Myocyte (in vitro differentiated cells): ENCODE measurements at places on chromosomes 12 and 14.
A peak's percentile ranks its signal among the peaks of the same experiment; 100 is the strongest.

- peak; percentile 95 for DNase-seq
These were observed 146.4 kb upstream of the PRICKLE1 start for GRCh38 chr12:42735861-42736361.

DNA sequence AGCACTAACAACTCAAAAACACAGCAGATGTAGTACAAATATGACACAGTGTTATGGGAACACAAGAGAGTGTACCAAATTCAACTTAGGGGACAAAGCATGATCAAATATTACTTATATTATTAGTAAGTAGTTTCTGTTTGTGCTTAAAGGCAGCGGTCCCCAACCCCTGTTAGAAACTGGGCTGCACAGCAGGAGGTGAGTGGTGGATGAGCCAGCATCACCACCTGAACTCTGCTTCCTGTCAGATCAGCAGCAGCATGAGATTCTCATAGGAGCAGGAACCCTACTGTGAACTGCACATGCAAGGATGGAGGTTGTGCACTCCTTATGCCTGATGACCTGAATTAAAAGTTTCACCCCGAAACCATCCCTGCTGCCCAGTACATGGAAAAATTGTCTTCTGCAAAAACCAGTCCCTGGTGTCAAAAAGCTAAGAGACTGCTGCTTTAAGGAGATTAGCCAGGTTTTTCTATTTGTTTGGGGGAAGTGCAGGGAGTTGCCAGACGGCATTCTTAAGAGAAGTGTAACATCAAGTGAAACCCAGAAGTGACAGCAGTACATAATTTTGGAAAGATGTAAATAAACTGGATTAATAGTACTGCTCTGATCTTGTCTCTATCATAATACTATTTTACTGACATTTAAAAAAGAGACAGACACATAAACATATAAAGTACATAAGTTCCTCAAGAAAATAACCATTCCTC is 26.7 kb downstream of the GTF2A1 start:
- DNase-seq = no peak

DNA sequence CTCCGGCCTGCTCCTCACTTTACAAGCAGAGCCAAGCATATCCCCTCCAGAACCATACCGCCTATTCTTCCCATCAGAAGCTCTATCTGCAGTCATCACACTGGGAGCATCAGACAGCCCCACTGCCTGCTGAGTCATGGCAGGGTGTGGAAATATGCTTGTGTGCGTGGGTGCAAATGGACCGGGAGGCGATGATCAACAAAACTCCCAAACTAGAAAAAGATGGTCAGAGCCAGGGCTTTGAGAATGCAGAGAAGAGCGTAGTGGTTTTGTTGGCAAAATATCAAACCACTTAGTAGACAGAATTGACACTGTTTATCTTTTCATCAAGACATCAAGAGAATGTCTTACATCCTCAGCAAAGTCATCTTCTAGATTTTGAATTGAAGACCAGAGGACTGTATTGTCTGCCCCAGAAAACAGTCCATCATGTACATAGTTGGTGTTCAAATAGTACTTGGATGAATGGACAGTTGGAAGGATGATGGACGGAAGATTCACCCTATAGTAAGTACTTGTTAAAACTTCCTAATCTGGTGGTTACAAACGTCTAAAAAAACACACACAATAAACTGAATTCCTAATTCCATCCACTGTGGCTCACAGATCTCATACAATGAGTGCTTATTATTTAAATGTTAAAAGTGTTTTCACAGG is 54.9 kb downstream of the VWF start:
- peak; percentile 78 for DNase-seq

DNA sequence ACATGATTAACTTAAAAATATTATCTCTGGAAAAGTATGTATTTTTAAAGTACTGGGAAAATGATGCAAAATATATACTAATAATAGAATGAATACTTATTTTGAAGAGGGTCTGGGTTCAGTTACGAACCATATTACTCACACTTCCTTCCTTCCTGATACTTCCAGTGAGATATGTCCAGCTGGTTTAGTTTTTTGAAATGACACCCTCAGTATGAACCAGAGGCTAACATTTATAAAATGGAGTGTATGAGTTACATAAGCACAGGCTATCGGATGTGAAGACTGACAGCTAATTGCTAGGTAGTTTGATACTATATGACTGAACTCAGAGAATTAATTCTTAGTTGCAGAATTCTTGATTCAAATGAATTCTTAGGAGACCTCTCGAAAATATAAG is 122.9 kb downstream of the OTOGL start:
- no peak for DNase-seq

GRCh38 chr14:75769047-75769685 is 108.1 kb downstream of the TTLL5 start:
- peak; percentile 30 for DNase-seq

- DNase-seq = peak; percentile 28
These were observed 5.6 kb upstream of the FAM234B start for GRCh38 chr12:13038491-13039161.

- peak; percentile 10 for DNase-seq
These were observed 588.2 kb downstream of the NRXN3 start for GRCh38 chr14:78758333-78758732.

GRCh38 chr14:81474148-81474492 is 59.5 kb downstream of the SEL1L start:
- DNase-seq = no peak

GRCh38 chr14:20379743-20380142 is 33.6 kb downstream of the TEP1 start:
- no peak for DNase-seq

GRCh38 chr12:41936333-41936732 is 208.3 kb downstream of the GXYLT1 start:
- no peak for DNase-seq

- DNase-seq = no peak
These were observed 65.5 kb downstream of the PELI2 start for GRCh38 chr14:56183631-56184157.

GRCh38 chr12:79776111-79776510 is 85.3 kb upstream of the PAWR start:
- peak; percentile 26 for DNase-seq

GRCh38 chr12:119301379-119301778 is 33.1 kb upstream of the CCDC60 start:
- no peak for DNase-seq

DNA sequence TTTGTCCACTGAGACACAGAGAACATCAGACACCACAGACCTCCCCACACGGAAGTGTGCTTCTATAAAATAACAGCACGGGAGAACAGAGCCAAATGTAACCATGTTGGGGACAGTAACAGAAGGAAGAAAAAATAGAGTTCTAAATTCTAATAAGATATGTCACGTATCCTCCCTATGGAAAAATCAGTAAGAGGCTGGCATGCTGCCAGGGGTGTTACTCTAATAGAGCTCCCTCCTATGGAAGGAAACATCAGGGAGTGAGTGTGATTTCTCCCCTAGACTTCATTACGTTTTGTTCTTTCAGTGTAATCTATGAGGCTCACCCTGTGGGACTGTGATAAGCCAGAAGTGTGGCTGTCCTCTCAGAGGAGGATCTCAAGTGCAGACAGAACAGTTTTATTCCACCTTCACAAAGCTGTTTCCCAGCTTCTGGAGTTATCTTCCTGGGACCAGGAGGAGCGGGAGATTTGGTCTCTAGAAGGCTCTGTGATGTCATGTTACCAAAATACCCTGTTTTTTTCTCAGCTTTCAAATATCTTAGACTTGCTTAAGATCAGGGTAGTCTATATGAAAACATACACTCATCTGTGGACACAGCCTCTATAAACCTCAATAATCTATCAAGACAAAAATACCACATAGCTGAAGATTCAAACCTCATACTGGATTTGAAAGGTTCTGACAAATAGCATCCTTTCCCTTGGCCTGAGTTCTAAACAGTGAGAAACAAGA is 69.3 kb downstream of the ZFC3H1 start:
- peak; percentile 16 for DNase-seq

GRCh38 chr14:75734854-75735253 is 73.8 kb downstream of the TTLL5 start:
- DNase-seq = no peak

DNA sequence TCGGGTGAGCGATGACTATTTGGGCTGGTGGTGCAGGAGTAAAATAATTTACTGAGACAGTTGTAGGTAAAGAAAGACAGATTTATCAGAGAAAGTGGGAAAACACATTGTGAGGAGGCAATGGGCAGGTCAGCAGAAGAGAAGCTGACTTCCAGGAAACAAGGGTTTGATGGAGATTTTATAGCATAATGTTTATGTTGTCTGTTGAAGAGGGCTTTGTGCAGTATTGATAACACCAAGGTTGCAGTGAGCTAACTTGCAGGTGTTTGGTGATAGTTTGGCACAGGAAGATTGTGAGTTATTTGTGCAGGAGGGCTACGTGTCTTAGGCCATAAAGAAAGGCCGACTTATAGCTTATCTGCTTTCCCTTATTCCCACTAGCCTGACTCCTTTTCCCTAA is 72.2 kb downstream of the DHRS2 start:
- DNase-seq = no peak

DNA sequence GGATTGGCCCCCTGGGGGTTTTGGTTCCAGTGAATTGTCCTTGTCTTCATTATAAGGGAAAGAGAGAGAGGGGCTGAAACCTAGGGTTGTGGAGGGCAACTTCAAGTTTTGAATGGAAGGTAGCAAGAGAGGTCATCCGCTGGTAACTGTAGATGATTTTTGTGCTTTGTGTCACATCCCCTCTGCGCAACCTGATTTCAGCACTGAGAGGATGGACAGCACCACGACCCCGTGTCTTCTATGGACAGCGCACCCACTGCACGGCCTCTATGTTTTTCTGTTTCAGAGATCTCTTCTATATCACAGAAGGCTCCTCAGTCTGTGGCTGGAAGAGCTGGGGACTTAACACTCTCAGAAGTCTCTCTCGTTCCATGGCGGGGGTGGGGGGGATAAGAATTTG is 127.0 kb upstream of the RPH3A start:
- peak; percentile 5 for DNase-seq

GRCh38 chr14:96184737-96185136 is 19.9 kb upstream of the BDKRB2 start:
- DNase-seq = no peak

- DNase-seq = no peak
These were observed 25.1 kb downstream of the NOC4L start for GRCh38 chr12:132169376-132169775.

- peak; percentile 7 for DNase-seq
These were observed 6.8 kb downstream of the ACAD10 start for GRCh38 chr12:111692575-111693210.

GRCh38 chr12:14403711-14404196 is 38.3 kb downstream of the ATF7IP start:
- DNase-seq = peak; percentile 91

GRCh38 chr12:988646-989045 is 2.4 kb upstream of the ERC1 start:
- DNase-seq = no peak

- no peak for DNase-seq
These were observed 6.9 kb upstream of the FAIM2 start for GRCh38 chr12:49910331-49911212.

GRCh38 chr12:67154901-67155300 is 114.3 kb upstream of the CAND1 start:
- DNase-seq = no peak

GRCh38 chr12:71477609-71478008 is 38.0 kb downstream of the LGR5 start:
- peak; percentile 43 for DNase-seq

GRCh38 chr14:60087668-60088067 is 4.1 kb upstream of the PCNX4 start:
- no peak for DNase-seq

GRCh38 chr12:117518594-117519270 is 157.3 kb upstream of the NOS1 start:
- DNase-seq = no peak

- DNase-seq = no peak
These were observed 67.1 kb upstream of the SRSF5 start for GRCh38 chr14:69699748-69700303.

GRCh38 chr12:75951399-75952278 is 79.9 kb downstream of the PHLDA1 start:
- no peak for DNase-seq

GRCh38 chr12:27517546-27517945 is 6.5 kb upstream of the PPFIBP1 start:
- DNase-seq = no peak

DNA sequence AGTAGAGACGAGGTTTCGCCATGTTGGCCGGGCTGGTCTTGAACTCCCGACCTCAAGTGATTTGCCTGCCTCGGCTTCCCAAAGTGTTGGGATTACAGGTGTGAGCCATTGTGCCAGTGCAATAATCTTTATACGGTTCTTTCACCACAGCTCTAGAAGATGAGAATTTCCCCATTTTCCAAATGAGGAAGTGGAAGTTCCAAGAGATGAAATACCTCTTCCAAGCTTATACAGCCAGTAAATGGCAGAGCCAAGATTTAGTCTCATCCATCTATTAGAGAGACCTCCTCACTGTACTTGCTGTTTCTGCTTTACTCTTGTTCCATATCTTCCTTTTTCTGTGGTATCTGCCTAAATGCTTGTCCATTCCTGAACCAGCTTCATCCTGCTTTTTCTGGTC is 3.1 kb upstream of the LMNTD1 start:
- DNase-seq = no peak

- DNase-seq = no peak
These were observed 80.9 kb downstream of the SLC4A8 start for GRCh38 chr12:51505360-51506105.

GRCh38 chr14:68690089-68690958 is 102.5 kb downstream of the ZFP36L1 start:
- DNase-seq = peak; percentile 48

DNA sequence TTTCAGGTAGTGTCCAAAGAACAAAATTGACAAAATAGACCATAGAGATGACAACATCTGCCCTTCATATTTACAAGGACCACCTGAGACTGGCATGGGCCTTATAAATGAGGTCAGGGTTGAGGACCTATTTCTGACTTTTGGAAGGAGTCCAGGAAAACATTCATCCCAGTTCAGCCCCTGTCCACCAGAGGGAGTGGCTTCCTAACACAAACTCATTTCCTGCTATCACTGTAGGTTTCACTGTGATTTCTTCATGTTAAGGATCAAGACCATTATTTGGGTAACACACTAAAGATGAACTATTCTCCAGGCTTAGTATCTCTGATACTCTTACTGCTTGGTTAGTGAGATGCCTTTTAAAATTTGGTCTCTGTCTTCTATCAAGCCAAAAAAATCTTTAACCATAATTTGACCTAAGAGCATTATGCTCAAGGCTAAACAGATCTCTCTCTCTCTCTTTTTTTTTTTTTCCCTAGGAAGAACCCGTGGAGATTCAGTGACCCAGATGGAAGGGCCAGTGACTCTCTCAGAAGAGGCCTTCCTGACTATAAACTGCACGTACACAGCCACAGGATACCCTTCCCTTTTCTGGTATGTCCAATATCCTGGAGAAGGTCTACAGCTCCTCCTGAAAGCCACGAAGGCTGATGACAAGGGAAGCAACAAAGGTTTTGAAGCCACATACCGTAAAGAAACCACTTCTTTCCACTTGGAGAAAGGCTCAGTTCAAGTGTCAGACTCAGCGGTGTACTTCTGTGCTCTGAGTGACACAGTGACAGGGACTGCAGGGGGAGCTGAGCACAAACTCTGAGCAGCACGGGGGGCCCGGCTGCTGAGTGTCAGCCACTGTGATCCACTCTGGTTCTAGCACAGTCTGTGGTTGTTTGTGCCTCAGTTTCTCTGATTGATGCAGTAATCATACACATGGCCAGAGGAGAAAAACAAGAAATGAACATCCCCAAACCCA is 267.6 kb upstream of the OR4E1 start:
- DNase-seq = peak; percentile 9

- no peak for DNase-seq
These were observed 19.2 kb downstream of the TAS2R7 start for GRCh38 chr12:10783252-10783651.
